ENCODE measurements at places on chromosomes 4 and X.

DNA sequence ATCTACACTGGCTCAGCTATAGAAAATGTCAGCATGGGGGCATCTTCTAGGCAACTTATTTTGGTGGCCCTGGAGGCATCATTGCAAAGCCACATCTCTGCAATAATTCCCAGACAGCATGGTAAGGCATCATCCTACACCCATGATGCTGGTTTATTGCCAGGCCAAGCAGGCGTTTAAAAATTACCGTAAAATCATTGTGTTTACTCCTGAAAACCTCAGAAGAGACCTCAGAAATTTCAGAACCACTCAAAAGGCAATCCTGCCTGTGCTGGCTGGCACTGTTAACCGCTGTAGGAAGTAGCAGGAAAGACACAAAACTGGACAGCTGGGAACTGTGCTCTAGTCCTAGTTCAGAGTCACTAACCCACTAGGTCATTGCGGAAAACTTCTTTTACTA is 63.2 kb downstream of the MID1 start:
- DNase-seq = no peak

DNA sequence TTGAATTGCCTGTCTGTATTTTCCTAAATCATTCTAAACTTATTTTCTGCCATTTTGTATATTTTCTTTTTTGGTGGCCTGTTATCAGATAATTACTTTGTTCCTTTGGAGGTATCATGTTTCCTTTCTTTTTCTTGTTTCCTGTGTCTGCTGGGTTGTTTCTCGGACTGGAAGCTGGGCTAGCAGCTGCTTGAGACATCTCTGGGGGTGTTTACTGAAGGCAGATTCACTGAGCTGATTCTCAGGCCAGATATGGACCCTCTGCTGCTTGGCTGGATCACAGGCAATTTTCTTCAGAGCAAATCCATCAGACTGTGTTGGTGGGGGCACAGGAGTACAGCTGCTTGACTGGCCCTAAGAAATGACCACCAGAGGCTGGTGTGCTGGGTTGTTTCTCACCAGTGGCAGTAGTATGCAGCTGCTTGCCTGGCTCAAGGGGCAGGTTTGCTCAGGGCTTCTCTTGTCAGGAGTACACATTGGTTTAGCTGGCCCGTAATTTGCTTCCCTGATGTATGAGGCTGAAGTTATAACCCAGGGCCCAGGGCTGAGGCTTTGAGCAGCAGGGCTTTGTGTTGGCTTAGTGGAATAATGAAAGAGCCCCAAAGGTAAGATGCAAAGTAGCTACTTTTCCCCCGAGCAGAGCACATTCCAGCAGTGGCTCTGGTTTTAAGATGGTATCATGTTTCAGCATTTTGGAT is 680.6 kb downstream of the TECRL start:
- DNase-seq = no peak

GRCh38 chr4:55758066-55758465 is 61.5 kb upstream of the EXOC1L start:
- DNase-seq = no peak

GRCh38 chrX:40179283-40179682 is 81.5 kb upstream of the BCOR start:
- DNase-seq = no peak

GRCh38 chr4:36489798-36490197 is 208.4 kb downstream of the DTHD1 start:
- no peak for DNase-seq

DNA sequence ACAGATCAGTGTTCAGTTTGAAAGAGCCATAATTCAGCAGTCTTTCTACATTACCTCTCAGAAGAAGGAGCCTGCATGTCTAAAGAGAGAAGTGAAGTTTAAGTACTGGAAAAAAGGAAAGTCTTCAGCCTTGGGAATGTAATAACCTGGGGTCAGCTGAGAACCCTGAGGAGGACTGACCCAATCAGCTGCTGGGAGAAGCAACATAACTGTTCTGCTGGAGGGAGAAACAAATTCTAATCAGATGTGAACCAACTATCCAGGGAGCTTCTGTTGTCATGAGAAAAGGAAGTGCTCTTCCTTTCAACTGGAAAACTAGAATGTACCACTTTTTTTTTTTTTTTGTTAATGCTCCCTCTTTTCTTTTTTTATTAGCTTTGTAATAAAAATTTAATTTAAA is 64.5 kb upstream of the PDE5A start:
- DNase-seq = no peak

- no peak for DNase-seq
Measured at GRCh38 chr4:184616633-184617551, 32.4 kb downstream of the CASP3 start.

GRCh38 chrX:86329174-86329573 is 180.9 kb downstream of the DACH2 start:
- no peak for DNase-seq

DNA sequence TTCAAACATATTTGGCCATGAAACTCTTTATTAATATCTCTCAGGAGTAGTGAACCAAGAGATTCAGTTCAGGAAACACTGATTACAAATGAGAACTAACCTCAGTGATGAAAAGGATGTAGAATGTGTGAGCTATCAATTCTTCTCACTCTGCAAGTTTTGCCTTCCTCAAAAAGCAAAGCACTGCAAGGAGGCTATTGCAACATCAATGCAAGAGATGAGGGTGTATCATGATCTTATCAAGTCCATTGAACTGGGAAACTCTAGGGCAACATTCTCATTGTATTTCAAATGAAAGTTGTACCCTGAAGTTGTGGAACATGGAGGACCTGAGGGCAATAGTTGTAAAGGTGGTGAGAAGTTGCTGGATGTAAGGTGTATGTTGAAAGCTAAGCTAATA is 56.4 kb upstream of the VEGFC start:
- no peak for DNase-seq

DNA sequence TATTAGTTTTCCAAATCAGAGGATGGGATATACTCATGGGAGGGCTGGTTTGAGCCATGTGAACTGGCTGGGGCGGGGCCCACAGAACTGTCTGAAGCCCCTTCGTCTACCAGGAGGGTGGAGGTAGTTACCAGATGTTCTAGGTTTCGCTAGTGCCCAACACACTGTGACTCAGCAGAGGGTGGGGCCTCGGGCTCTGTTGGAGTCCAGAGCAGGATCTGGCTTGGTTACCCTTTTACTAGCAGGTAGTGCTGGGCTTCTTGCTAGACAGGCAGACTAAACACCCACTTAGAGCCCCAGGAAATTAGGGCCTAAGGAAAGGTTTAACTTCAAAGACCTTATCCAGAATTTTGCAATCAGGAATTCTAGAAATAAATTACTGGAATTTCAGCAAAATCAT is 56.2 kb upstream of the CHRDL1 start:
- DNase-seq = no peak

GRCh38 chrX:69136546-69137331 is 28.5 kb downstream of the PJA1 start:
- DNase-seq = no peak

DNA sequence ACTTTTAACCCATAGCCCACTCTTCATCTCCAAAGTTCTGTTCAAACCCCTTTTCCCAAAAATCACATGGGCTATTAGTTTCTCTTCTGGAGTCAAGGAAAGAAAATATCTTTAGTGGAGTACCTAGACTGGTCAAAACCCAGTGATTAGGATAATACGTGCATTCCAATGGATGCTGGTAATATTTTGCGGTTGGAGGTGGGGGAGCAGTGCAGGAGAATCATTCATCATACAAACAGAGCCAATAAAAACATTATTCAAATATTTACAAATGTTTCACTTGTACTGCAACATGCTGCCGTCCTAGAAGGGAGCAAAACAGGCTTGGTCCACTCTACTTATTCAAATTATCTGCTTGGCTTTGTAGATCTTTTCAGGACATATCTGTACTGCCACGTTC is 57.2 kb upstream of the RAB9B start:
- no peak for DNase-seq

DNA sequence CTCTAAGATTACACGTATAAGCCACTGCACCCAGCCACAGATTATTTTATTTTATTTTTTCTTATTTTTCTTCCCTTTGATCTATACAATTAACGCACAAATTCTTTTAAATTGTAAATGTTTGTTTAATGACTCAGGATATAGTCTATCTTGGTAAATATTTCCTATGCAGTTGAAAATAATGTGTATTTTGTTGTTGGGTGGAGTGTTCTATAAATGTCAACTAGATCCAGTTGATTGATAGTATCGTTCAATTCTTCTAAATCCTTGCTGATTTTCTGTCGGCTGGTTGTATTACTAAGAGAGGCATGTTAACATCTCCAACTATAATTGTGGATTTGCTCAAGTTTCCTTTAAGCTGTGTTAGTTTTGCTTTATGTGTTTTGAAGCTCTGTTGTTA is 92.0 kb downstream of the TRAPPC11 start:
- DNase-seq = no peak

DNA sequence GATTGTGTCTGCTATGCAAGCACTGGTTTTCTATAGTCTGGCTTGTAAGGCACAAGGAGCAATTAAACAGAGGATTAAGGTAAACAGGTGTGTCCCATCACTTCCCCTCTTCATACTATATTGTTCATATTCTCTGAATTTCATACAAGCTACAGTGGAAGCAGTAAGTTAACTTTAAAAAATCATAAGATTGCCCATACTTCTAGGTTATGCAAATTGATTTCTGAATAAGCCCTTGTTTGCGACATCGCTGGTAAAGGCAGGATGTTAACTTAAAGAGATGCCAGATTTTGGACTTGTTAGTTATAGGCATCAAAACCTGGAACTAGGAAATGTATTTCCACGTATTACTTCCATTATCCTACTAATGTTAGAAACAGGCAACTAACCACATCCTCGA is 1.0 kb upstream of the TMEM131L start:
- no peak for DNase-seq

- DNase-seq = no peak
Measured at GRCh38 chr4:163164591-163164990, 2.1 kb downstream of the NAF1 start.

GRCh38 chr4:109999585-109999912 is 86.9 kb downstream of the EGF start:
- DNase-seq = no peak

DNA sequence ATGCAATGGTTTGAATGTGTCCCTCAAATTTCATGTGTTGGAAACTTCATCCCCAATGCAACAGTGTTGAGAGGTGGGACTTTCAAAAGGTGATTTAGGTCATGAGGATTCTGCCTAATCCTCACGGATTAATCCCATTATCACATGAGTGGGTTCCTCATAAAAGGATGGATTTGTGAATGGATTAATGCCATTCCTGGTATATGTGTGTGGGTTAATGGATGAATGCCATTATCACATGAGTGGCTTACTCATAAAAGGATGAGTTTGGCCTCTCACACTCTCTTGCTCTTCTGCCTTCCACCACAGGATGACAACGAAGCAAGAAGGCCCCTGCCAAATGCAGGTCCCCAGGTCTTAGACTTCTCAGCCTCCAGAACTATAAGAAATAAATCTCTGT is 30.5 kb upstream of the NEUROG2 start:
- DNase-seq = no peak

GRCh38 chr4:108742451-108743420 is 20.1 kb downstream of the ETNPPL start:
- no peak for DNase-seq

DNA sequence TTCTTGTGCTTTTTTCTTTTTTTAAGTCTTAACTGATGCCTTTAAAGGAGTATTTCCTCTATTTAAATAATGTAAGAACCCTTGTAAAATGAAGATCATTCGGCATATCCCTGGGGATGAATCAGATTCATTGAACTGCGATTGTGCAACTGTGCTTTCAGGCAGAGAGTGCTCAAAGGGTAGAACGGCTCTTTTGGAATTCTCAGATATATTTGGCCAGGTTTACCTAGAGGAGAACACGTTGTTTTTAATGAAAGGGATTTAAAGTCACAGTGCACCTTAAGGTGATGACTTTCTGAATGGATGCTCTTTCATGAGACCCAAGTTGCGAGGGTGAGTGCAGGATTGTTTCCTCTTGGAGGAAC is 51.6 kb upstream of the ELOVL6 start:
- no peak for DNase-seq

DNA sequence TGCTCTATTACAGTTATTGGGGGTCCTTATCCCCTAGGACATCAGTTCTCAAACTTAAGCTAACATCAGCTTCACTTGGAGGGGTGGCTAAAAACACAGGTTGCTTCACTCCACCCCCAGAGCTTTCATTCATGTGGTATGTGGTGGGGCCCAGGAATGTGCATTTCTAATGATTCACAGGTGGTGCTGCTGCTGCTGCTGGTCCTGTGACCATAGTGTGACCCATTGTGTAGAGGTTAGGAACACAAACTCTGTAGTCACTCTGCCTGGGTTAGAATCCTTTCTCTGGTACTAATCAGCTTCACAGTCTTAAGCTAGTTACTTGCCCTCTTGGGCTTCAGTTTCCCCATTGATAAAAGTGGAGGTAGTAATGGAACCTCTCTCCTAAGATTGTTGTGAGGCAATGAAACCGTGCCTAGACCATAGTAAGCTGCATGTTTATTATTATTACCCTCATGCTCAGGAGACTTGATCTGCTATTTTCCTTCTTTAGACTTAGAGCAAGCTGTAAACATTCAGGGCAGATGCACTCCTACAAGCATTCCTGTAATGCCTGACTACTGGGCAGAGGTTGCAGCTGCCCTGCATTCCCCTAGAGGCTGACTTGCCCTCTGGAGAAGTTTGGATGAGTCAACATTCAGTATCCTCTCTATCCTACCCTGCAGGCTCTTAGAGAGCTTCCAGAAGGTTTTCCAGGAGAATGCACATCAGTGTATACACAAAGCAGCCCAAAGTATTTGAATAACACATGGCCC is 94.1 kb upstream of the ACSL4 start:
- no peak for DNase-seq

DNA sequence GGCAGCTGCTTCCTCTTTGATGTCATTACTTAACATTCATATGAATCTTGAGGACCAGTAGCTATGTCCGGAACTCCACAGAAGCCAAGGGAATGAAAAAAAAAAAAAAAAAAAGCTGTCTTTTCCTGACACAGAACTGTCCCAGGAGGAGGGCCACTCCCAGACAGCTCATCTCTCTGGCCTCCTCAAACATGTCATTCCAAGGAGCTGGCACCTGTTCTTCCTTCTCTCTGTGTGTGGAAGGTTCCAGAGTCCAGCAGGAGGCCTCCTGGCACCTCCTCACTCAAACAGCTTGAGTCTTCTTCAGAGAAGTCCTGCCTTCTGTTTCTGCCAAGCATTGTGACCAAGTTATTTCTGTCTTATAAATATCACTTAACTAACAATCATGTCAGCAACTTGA is 458.5 kb downstream of the AFF2 start:
- no peak for DNase-seq

GRCh38 chrX:153646620-153647373 is at the start of gene DUSP9:
Gene DUSP9, plus strand, starts transcription at chrX:153647203. Its CDS starts 751 bp downstream, at chrX:153647954.
- DNase-seq = no peak

- peak; percentile 16 for DNase-seq
Measured at GRCh38 chr4:3305610-3306371, 13.0 kb downstream of the RGS12 start.

GRCh38 chrX:38890963-38891362 is 89.7 kb downstream of the MID1IP1 start:
- DNase-seq = no peak

- DNase-seq = no peak
Measured at GRCh38 chrX:155048977-155049619, 21.8 kb downstream of the CMC4 start.
